ENCODE measurements at places on chromosomes 4 and X. TPM values are rescaled to one million over a fixed set of nuclear protein-coding genes. Genes with fewer than 3 reads are reported as not detected.

NEUROG2 gene
- total RNA-seq = not detected

KLHL13 gene
- total RNA-seq = 0.82 TPM

PRSS12 gene
- total RNA-seq = 15.2 TPM

FBXO8 gene
- total RNA-seq = 35.2 TPM

MAOA gene
- 203 TPM for total RNA-seq

DRD5 gene
- total RNA-seq = not detected
